ENCODE measurements at places on chromosomes 7 and 10.

- DNase-seq: no peak
Measured at GRCh38 chr7:69808391-69808790, 210.1 kb downstream of the AUTS2 start.

DNA sequence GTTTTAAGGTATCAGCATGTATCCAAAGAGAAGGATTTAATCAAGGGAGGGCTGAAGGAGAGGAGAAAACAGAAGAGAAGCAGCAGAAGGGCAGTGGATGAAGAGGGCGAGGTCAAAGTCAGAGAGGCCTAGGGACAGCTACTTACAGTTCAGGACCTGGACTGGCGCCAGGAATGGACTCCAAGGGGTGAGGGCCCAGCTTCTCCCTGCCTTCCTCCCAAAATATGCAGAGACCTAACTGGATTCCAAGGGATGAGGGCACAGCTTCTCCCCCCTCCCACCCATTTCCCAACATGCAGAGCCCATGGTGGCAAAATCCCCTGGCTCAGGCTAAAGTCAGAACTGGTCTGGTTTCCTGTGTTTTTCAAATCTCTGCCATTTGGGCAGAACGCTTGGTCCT is 3.4 kb upstream of the TCF7L2 start:
- DNase-seq: no peak

- DNase-seq: no peak
Measured at GRCh38 chr10:48659790-48660189, 24.9 kb upstream of the WDFY4 start.

- no peak for DNase-seq
Measured at GRCh38 chr7:29562307-29562706, 1.3 kb upstream of the PRR15 start.

DNA sequence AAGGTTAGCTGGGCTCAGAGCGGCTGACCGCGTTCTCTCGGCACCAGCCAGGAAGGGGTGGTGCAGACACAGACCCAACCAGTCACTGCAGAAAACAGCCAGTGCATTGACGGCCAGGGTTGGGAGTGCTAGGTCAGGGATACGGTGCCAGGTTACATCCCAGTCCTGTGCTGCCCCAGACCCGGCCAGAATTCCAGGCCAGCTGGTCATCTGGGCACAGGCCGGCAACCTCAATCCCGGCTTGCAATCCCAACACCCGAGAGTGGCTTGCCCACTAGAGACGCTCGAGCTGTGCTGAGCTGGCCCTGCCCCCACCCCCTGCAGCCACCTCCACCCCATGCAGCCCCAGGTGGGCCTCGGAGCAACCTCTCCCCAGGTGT is 3.8 kb downstream of the PRAP1 start:
- no peak for DNase-seq

GRCh38 chr7:100556541-100556940 is 17.2 kb downstream of the SAP25 start:
- peak; percentile 60 for DNase-seq

All from fibroblast of lung (primary cell).